ENCODE measurements at places on chromosomes 1 and 21.

DNA sequence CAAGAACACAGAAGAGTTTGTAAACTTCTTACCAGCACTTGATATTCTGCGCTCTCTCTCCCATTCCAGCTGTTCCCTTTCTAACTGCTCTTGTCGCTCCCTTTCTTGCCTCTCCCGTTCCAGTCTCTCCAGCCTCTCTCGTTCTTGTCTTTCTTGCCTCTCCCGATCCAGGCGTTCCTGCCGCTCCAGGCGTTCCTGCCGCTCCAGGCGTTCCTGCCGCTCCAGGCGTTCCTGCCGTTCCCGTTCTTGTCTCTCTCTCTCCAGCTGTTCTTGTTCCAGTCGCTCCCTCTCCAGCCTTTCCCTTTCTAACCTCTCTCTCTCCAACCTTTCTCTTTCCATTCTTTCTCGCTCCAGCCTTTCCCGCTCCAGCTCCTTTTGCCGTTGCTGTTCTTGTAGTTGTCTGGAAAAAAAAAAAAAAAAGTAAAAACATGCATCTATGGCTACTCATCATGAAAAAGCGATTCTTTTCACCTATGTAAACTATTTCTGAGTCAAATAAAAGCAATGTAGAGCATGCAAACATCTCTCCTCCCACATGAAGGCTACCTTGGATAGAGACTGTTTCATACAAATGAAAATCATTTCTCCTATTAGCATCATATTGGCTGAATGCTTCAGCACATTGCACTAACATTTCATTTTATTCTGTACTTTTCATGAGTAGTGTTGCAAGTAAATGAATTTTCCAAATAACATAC, 91.5 kb upstream of the LBR start:
- DNase-seq: no peak

DNA sequence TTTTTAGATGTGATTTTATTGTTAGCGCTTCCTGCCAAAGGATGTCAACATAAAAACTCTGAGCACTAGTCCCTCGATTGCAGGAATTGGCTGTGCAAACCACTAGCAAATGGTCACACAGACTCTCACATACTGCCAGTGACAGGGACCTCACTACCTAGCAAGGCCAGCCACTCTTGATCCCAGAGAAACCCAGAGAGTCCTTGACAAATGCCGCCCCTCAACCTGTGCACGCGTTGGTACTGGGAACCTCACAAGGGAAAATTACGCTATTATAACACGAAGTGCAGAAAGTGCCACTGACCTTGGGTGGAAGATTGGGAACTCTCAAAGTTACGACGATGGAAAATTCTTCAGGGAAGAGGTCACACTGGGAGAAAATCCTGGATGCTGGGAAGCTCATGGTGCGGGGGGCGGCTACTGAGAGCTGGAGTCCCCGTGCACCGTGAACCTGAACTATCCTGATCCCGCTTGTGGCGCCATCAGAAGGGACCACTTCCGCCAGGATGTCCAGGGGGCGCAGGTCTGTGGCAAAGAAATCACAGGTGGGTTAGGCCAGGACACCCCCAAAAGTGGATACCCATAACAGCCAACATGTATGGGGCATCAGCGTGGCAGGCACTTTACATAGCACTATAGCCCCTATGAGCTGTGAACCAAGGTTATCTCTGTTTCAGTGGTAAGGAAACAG, 5.9 kb upstream of the KRTAP10-4 start:
- DNase-seq: no peak

DNA sequence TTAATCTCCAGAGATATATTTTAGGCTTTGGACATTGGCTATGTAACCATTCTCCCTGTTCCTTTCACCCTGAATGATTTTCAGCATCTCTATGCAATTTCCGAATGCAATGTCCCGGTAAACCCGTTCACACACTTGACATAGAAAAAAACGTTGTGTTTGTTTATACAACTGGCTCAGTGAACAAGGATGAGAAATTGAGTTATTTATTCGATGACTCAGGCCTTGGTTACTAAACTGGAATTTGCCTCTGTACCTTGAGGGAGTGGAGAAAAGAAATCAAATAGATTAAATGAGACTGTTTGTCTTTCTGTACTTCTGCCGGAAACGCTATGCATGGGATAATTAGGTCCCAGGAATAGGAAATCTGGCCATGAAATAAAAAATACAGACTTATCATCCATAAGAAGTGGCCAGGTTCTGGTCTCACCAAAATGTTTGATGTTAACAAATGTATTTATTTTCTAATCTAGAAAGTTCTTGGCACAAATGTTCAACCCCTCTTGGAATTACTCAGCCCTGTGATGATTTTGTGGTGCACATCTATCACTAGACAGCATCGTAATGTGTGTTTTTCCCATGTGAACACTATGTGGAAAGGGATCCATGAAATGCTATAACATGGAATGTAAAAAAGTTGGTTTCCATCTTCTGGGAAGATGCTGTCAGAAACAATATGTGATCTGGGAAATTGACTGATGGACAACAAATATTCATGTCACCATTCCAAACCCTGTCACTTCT, 253.9 kb downstream of the DUSP10 start:
- no peak for DNase-seq

DNA sequence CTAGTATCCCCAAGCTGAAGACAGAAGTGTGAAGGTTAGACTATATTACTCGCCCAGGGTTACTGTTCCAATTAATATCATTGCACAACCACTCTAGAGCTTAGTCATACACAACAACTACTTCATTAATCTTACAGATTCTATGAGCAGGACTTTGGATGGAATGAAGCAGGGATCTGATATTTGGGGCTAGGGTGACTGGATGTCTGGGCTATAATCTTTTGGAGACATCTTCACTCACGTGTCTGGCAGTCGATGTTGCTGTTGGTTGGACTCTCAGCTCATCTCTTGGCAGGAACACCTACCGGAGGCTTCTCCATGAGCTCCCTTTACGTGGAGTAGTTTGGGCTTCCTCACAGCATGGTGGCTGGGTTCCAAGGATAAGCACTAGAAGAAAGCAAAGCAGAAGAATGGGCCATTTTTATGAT, 519.2 kb upstream of the B3GALT2 start:
- no peak for DNase-seq

DNA sequence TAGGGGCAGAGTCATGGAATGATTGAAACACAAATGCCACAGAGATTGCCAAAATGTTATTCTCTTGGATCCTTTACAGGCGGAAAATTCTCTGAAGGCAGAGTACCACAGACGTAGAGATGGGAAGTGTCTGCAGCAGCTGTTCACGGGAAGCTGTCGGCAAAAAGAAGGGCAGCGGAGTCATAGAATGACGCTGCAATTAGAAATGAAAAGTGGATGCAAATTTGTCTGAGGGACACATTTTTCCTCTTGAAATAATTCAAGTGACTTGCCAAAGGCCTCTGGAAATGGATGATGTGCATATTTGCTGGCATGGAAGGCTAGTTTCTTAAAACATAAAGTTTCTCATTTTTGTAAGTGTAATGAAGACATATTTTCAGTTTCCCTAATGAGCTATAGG, 77.5 kb upstream of the PLD5 start:
- no peak for DNase-seq

DNA sequence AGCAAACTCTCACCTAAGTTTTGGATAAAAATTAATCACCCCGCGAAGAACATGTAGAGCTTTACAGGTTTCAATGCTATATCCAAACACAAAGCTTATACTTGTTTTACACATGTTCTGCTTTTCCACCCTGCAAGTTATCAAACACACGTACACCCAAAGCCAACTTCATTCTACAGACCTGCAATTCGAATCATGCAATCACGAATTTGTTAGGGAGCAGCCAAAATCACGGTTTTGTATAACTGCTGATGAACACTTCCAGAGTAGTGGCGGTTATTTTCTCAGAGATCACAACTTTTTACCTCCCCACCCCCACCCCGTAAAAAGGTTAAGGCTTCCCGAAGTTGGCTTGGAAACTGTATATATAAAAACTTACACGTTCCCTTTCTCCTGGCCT, 1.4 kb downstream of the HMGN1 start:
- no peak for DNase-seq

Measured in NCI-H748 treated with DMSO at 0.1 percent for 48 hours (cell line).